ENCODE measurements at places on chromosomes 16 and 17. TPM values are rescaled to one million over a fixed set of nuclear protein-coding genes. Genes with fewer than 3 reads are reported as not detected.
A peak's percentile ranks its signal among the peaks of the same experiment; 100 is the strongest.

DNA sequence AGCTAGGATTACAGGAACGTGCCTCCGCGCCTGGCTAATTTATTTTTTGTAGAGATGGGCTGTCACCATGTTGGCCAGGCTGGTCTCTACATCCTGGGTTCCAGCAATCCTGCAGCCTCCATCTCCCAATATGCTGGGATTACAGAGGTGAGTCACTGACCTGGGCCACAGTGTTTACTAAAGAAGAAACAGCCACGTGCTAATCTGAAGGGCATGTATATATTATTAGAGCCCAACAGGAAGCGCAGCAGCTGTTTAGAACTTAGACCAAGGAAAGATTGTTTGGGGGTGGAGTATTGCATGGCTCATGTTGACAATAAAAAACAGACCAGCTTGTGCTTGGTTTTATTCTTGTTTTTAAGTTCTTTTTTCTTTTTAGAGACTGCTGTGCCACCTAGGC lies 60.2 kb downstream of the HAPSTR1 start:
- DNase-seq: peak; percentile 31

GRCh38 chr17:52762794-52763167 lies 604.3 kb upstream of the CA10 start:
- no peak for DNase-seq

DNA sequence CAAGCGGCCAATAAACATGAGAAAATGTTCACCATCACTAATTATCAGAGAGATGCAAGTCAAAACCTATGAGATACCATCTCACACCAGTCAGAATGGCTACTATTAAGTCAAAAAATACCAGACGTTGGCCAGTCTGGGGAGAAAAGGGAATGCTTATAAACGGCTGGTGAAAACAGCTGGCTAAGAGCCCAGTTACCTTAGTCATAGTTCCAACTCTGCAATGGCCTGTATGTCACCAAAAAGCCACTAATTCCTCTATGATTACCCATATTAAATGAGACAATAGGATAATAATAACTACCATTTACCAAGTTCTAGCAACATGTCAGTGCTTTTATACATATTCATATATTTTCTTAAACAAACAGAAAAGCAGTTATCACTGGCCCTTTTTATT lies 42.9 kb upstream of the CDRT4 start:
- DNase-seq: peak; percentile 85

DNA sequence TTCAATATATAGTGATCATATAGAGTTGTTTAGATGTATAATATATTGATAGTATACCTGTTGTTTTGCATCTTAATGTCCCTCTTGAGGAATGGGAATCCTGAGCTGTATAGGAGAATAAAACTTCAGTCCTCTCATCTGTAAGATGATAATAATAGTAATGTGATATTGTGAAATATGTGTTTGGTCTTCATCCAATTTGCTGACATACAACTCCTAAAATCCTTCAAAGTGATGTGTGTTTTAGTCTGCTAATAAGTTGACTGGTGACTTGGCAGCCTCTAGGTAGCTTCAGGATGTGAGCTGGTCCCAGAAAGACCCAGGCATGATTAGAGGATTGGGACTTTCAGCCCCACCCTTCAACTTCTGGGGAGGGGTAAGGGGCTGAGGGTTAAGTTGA lies 22.8 kb upstream of the NFAT5 start:
- no peak for DNase-seq

DNA sequence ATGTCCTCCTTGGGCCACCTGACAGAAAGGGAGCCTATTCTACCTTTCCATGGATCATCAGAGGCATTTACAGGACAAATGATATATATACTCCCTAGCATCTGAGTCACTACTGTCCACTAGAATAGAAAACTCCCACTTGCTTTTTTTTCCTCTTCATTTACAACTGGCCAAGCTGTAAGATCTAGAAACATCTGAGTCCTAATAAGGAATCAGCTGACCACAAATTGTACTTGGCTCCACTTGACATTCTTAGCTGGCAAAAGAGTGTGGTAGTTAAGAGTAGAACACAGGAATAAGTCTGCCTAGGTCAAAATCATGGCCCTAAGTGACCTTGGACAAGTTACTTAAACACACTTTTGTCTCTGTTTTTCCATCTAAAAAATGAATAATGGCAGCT lies 5.2 kb downstream of the RUSF1 start:
- peak; percentile 32 for DNase-seq

DNA sequence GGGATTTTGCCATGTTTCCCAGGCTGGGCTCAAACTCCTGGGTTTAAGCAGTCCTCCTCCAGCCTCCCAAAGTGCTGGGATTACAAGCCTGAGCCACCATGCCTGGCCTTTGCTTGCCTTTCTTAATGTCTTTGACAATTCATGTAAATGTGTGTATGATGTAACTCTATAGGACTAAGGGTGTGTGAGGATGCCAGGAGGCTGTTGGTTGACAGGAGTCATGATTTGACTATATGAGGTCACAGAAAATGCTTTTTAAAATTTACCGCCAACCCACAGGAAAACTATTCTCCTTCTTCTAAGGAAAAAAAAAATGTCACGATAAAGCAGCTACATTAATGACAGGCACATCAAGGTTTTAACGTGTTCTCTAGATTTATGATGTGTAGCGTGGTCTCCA lies 118.8 kb downstream of the WWOX start:
- DNase-seq: no peak

GRCh38 chr16:87202346-87202745 lies 114.8 kb downstream of the C16orf95 start:
- DNase-seq: peak; percentile 10

DNA sequence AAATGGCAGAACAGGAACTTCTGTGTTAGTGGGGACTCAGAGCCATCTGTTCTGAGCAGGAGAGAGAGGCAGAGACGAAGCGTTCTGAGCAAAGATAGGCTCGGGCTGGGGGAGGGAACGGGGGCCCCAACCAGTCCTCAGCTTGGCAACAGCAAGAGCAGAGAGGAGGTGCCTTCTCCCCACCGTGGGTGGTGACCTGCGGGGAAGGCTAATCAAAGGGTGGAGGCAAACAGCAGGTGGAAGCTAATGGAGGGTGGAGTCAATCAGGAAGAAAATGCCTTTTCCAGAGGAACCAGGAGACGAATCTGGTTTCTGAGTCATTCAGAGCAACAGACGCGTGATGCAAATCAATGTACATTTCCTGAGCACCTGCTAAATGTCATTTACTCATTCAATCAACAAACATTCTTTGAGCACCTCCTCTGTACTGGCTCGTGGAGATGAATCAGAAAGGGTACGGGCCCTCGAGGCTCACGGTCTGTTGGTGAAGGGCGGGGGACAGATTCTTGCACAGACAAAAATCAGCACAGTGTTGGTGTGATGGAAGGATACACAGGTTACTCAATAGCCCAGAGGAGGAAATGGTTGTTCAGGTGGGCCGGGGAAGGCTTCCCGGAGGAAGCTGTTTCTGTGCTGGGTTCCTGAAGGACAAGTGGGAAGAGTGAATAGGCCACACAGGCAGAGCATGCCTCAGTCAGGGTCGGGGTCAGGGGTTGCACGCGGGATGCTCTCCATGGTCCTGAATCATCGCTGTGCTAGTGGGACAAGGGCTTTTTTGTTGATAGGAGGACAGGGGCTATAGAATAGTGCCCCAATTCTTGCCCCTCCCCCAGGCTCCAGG lies 5.7 kb upstream of the SPNS2 start:
- peak; percentile 4 for DNase-seq

DNA sequence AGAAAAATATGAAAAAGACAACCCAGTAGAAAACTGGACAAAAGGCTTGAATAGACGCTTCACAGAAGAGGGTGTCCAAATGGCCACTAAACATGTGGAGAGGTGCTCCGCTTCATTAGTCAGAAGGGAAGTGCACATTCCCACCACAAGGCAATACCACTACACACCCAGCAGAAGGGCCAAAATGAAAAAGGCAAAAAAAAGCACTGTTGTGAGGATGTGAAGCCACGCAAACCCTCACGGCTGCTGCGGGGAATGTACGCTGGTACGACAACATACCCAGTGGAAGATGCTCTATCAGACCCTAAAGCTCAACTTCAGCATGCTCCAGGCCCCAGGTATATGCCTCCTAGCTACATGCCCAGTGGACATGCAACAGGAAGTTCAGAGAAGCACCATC lies 17.0 kb downstream of the PIK3R5 start:
- no peak for DNase-seq

DNA sequence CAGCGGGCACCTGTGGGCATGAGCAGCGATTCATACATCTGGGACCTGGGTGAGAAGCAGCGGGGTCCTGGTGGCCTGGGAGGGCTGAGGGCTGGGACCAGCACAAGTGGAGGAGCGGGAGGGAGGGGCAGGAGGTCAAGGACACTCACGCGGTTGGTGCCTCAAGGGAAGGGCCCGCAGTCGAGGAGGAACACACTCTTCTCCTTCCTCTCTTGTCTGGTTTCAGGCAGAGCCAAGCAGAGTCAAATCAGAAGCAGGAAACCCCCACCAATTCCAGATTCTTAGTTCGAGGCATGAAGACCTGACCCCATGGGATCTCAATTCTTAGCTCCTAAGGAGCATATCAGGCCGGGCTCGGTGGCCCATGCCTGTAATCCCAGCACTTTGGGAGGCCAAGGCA lies 15.7 kb downstream of the DNAI2 start:
- DNase-seq: no peak

DNA sequence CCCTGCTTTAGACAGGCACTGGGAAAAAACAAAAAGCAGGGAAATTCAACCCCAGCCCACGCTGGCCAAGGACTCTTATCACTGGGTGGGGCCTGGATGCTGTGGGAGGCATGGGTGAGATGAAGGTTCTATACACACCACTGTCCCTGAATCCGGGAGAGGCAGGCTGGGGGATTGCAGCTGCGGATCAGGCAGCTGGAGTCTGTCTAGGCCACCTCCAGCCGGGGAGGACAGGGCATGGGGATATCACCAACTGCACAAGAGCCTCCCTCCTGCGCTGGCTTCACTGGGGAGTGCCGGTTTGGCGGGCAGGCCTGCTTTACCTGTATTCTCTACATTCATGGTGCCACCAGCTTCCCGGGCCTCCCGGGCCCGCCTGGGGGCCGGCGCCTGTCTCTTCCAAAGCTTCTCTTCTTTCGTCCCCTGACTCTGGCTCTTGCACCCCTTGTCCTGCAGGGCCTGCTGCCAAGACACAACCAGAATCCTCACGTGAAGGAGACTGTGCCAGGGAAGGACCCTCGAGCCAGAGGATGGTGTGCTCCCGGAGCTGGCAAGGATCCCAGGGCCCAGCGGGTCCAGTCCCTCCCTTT lies 13.9 kb downstream of the KIFC3 start:
- DNase-seq: no peak

DNA sequence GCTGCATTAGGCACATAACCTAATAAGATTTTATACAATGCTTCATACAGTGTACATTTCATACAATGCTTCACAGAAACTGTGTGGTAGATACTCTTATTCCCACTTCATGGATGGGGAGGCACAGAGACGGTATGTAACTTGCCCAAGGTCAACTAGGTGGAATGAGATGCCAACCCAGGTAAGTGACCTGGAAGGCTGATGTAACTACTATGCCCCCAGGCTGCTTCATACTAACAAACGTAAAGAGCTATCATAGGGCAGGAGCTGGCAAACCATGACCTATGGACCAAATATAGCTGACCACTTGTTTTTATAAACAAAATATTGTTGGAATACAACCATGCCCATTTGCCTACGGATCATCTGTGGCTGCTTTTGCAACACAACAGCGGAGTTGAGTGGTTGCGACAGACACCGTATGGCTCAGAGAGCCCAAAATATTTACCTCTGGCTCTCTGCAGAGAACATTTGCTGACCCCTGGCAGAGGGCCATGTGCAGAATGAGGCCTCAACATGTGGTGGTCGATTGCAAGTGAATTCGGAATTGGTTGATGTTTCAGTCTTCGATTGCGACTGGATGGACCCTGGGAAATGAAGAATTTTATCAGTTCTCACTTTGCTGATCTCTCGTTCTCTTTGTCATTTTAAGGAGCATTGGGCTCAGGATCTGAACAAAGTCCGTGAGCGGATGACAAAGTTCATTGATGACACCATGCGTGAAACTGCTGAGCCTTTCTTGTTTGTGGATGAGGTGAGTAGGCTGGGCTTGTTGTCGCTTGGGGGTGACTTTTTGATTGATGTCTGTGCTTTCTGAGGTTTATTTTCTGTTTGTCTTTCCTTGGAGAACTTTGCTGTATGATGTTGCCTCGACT lies 109.7 kb downstream of the PLCG2 start:
- no peak for DNase-seq

- DNase-seq: no peak
Observed at GRCh38 chr16:56629531-56629930, 2.9 kb upstream of the MT1M start.

The IRX3 gene
- 7.0 TPM for total RNA-seq

The ASPA gene
- not detected for total RNA-seq

The POLG2 gene
- total RNA-seq: 6.5 TPM

The OTOP2 gene
- not detected for total RNA-seq

The TBC1D3L gene
- 1.1 TPM for total RNA-seq

The ADGRG1 gene
- total RNA-seq: 0.35 TPM

The IRF8 gene
- total RNA-seq: not detected

The KRT39 gene
- not detected for total RNA-seq

The CHRNE gene
- not detected for total RNA-seq

The CUEDC1 gene
- total RNA-seq: 32.8 TPM

The CLEC19A gene
- not detected for total RNA-seq

The AHSP gene
- not detected for total RNA-seq

The TNFSF13 gene
- 1.5 TPM for total RNA-seq
